Naive B cell (primary cell): ENCODE measurements at places on chromosomes 2 and 18.

DNA sequence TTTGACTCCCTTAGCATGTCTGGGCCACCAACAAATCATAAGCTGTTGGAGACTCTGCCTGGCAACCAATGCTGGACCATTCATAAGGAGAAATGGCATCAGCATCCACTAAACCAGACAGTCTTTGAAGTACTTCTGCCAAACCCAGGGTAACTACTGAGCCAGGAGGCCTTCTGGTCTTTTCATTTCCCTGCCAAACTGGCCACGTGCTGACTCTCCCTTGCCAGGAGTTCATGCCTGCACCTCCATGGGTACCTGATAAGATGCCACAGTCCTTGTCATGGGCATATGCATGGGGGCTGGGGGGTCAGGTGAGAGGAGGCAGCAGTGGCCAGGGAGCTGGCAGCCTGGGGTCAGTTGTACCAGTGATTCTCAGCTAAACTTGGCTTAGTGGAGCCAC lies 34.2 kb upstream of the DAPL1 start:
- DNase-seq: no peak

- no peak for DNase-seq
Observed at GRCh38 chr2:224126003-224126402, 86.9 kb upstream of the SERPINE2 start.

GRCh38 chr2:43417300-43417699 lies 178.5 kb downstream of the THADA start:
- DNase-seq: no peak

- DNase-seq: no peak
Observed at GRCh38 chr2:185108588-185108987, 510.3 kb downstream of the ZNF804A start.

DNA sequence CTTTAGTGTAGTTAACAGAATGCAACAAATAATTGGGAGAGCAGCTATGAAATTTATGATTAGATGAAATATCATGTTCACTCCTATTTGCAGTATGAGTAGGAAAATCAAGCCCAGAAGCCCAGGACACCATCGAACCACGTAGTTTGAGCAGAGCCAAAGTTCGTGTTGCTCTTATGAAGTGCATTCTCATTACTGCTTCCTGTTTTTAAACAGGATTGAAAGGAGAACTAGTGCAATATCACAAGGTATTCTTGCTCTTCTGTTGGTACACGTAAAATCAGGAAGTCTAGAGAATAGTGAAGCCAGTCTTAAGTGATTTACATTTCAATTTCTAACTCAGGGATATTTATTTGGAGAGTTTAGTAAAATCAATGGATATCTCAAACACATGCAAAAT lies 21.1 kb downstream of the ARHGAP15 start:
- DNase-seq: peak; percentile 64
